ENCODE measurements at places on chromosomes 16 and 17. TPM values are rescaled to one million over a fixed set of nuclear protein-coding genes. Genes with fewer than 3 reads are reported as not detected.

Gene SLC52A1
- not detected for total RNA-seq

Gene IL4R
- total RNA-seq = 150 TPM

Gene RHBDL1
- 1.8 TPM for total RNA-seq

Gene RTN4RL1
- not detected for total RNA-seq

Gene CDRT15
- total RNA-seq = not detected

Gene APOH
- total RNA-seq = not detected

Gene CDH1
- not detected for total RNA-seq

Gene UTS2R
- not detected for total RNA-seq

Gene TM4SF5
- not detected for total RNA-seq

Gene DNAH2
- not detected for total RNA-seq

Gene EVI2B
- total RNA-seq = 1.7 TPM

Gene TGFB1I1
- 115 TPM for total RNA-seq

Gene HYDIN
- not detected for total RNA-seq

Gene LPO
- not detected for total RNA-seq

Gene CHST5
- total RNA-seq = not detected

Gene IL32
- total RNA-seq = 55.7 TPM

Gene RPUSD1
- 42.3 TPM for total RNA-seq

Gene SCARF1
- total RNA-seq = 93.7 TPM

Gene NAGS
- total RNA-seq = 6.1 TPM

Gene PRSS27
- 0.60 TPM for total RNA-seq

Gene CLEC18A
- 0.46 TPM for total RNA-seq

Gene OTOA
- not detected for total RNA-seq

Gene CBX8
- total RNA-seq = 3.1 TPM

Gene NPIPB13
- 23.5 TPM for total RNA-seq

Gene PERCC1
- total RNA-seq = not detected
